ENCODE measurements at places on chromosomes 1 and 21.

GRCh38 chr1:11441211-11441952, 37.6 kb upstream of the DISP3 start:
- no peak overlapping the region for H3K4me3 ChIP-seq
- DNase-seq: no peak
- H3K27me3 ChIP-seq: no peaks in the 10 kb centered on the region
- no peaks in the 10 kb centered on the region for H3K4me1 ChIP-seq
- no peak overlapping the region for H3K27ac ChIP-seq
- no peaks in the 10 kb centered on the region for H3K36me3 ChIP-seq

- H3K27me3 ChIP-seq: no peaks in the 10 kb centered on the region
- H3K36me3 ChIP-seq: no peaks in the 10 kb centered on the region
- no peak overlapping the region for H3K27ac ChIP-seq
- DNase-seq: no peak
- H3K4me3 ChIP-seq: no peak overlapping the region
These were observed 216.0 kb upstream of the NFIA start for GRCh38 chr1:60866226-60866900.

DNA sequence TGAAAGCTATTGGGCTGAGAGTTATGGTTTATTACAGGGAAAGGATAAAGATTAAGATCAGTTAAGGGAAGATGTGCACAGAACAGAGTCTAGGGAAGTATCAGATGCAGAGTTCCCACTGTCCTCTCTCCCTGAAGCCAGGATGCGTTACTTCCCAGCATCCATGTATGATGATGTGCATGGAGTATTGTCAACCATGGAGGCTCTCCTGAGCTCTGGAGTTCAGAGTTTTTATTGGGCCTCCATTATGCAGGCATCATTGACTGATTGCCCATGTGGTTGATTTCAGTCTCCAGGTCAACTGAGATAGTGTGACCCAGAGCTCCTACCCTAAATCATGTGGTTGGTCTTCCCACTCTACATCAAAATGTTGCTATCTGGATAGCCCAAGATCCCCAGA, 30.7 kb downstream of the SERINC2 start:
- no peaks in the 10 kb centered on the region for H3K27me3 ChIP-seq
- H3K4me1 ChIP-seq: no peaks in the 10 kb centered on the region
- H3K36me3 ChIP-seq: no peaks in the 10 kb centered on the region
- H3K27ac ChIP-seq: no peak overlapping the region

DNA sequence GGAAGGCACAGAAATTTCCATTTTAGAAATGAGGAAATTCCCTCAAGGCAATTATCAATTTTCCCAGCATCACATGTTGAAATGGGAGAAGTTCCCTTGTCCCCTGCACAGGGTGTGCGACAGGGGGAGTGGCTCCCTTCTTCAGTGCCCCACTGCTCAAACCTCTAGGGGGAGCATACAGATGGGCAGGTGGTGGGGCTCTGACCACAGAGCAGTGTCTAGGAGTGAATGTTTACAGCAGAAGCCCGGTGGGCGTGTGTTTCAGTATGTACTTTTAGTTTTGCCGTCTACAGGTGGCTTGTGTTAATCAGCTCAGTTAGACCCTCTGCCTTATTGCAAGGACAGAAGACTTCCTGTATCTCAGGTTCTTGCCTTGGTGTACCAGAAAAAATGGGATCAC, 493.7 kb upstream of the PLXNA2 start:
- no peak for DNase-seq
- no peak overlapping the region for H3K27ac ChIP-seq
- no peaks in the 10 kb centered on the region for H3K4me1 ChIP-seq
- H3K4me3 ChIP-seq: no peak overlapping the region
- no peaks in the 10 kb centered on the region for H3K27me3 ChIP-seq

- peak; percentile 91 for DNase-seq
- H3K36me3 ChIP-seq: no peaks in the 10 kb centered on the region
- H3K27me3 ChIP-seq: no peaks in the 10 kb centered on the region
- no peaks in the 10 kb centered on the region for H3K4me1 ChIP-seq
- H3K4me3 ChIP-seq: no peak overlapping the region
- no peak overlapping the region for H3K27ac ChIP-seq
These were observed 68.9 kb downstream of the CDC7 start for GRCh38 chr1:91569411-91570119.

- no peaks in the 10 kb centered on the region for H3K36me3 ChIP-seq
- DNase-seq: no peak
- H3K27ac ChIP-seq: no peak overlapping the region
- no peaks in the 10 kb centered on the region for H3K27me3 ChIP-seq
- no peak overlapping the region for H3K4me3 ChIP-seq
These were observed 282.9 kb downstream of the PBX1 start for GRCh38 chr1:164841702-164842465.

- DNase-seq: no peak
- H3K27me3 ChIP-seq: no peaks in the 10 kb centered on the region
- no peaks in the 10 kb centered on the region for H3K4me1 ChIP-seq
- no peak overlapping the region for H3K27ac ChIP-seq
- no peak overlapping the region for H3K4me3 ChIP-seq
- no peaks in the 10 kb centered on the region for H3K36me3 ChIP-seq
These were observed 155.2 kb downstream of the NR5A2 start for GRCh38 chr1:200182701-200183100.

DNA sequence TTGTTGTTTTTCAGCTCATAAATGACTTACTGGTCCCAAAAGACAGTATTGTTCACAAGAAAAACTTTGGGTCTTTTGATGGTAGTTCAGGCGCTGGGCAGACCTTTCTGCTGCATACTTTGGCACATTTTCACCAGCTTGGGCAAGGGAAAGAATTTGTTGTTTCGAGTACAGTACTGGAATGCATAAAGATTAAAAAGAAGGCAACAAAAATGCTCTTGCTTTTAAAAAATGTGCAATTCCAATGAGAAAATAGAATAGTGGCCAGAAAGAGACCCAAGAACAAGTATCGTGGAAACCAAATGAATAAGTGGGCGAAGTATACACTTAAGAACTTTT, 56.0 kb downstream of the CLIC6 start:
- no peak for DNase-seq
- no peak overlapping the region for H3K4me3 ChIP-seq
- no peaks in the 10 kb centered on the region for H3K4me1 ChIP-seq
- H3K27ac ChIP-seq: no peak overlapping the region
- H3K27me3 ChIP-seq: no peaks in the 10 kb centered on the region

DNA sequence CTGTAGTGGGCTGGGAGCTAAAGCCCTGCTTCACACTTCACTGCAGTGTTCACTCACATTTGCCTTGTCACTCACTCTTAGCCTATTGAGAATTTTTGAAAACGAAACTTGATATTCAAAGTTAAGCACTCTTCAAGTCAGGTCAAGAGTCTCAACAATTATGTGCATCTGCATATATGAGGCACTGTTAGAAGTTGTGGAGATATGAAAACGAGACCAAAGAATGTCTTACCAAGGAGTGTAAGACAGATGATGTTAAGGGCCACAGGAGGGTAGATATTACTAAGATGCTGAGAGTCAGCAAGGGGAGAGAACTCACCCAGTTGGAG, 64.7 kb upstream of the GJA8 start:
- no peak overlapping the region for H3K4me3 ChIP-seq
- DNase-seq: no peak
- H3K4me1 ChIP-seq: no peaks in the 10 kb centered on the region

DNA sequence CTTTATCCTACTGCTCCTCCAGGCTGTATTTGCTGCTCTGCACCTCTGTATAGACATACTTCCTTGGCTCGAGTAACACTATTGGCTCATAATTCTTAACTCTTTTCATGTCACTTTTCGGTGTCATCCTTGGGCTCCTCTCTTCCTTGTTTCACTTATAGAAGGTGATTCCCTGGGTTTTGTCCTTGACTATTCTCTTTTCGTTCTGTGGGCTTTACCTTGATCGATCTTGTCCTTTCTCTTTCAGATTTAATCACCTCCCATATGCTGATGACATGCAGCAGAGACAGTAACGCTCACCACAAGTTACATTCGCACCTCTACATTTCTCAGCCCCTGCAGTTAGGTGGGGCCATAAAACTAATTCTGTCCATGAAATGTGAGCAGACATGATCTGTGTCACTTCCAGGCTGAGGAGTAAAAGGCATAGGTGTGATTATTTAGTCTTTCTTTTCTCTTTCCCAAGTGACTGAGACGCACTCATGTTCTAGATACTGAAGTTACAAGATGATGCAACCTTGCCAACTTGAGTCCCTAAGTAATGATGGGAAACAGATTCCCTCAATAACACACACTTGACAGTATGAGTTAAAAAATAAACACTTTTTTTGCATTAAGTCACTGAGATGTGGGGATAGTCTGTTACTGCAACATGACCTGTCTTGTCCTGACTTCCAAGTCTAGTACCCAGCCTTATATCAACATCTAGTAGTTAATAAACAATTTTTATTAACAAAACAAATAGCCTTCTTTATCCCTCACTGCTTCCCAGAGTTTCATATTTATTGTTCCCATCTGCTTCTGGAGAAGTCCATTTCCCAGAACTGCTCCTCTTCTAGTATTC, 49.9 kb upstream of the HAO2 start:
- H3K27me3 ChIP-seq: no peaks in the 10 kb centered on the region
- H3K4me3 ChIP-seq: no peak overlapping the region
- no peak for DNase-seq
- H3K4me1 ChIP-seq: no peaks in the 10 kb centered on the region
- H3K36me3 ChIP-seq: no peaks in the 10 kb centered on the region

GRCh38 chr21:16457498-16457897, 727.7 kb downstream of the USP25 start:
- H3K36me3 ChIP-seq: no peaks in the 10 kb centered on the region
- H3K4me1 ChIP-seq: no peaks in the 10 kb centered on the region
- H3K27ac ChIP-seq: no peak overlapping the region
- H3K27me3 ChIP-seq: no peaks in the 10 kb centered on the region
- H3K4me3 ChIP-seq: no peak overlapping the region

GRCh38 chr1:164223378-164223777, 335.6 kb upstream of the PBX1 start:
- DNase-seq: no peak
- no peaks in the 10 kb centered on the region for H3K36me3 ChIP-seq
- no peak overlapping the region for H3K4me3 ChIP-seq
- H3K27ac ChIP-seq: no peak overlapping the region
- no peaks in the 10 kb centered on the region for H3K27me3 ChIP-seq

- H3K27me3 ChIP-seq: no peaks in the 10 kb centered on the region
- no peaks in the 10 kb centered on the region for H3K36me3 ChIP-seq
- no peak overlapping the region for H3K27ac ChIP-seq
- H3K4me1 ChIP-seq: no peaks in the 10 kb centered on the region
- peak; percentile 31 for DNase-seq
These were observed 8.3 kb upstream of the CFAP45 start for GRCh38 chr1:159908031-159908940.

All from aorta (tissue), 5 donors.